Osteocyte (in vitro differentiated cells): ENCODE measurements at places on chromosomes 11 and 22. TPM values are rescaled to one million over a fixed set of nuclear protein-coding genes. Genes with fewer than 3 reads are reported as not detected.
A peak's percentile ranks its signal among the peaks of the same experiment; 100 is the strongest.

The RIMBP3C gene
- 0.68 TPM in 1 of 2 replicates, not detected in the other for total RNA-seq

The F2 gene
- total RNA-seq = 0.19 TPM in 1 of 2 replicates, not detected in the other

The CASP1 gene
- 0.55 and 1.1 TPM in 2 replicates for total RNA-seq

DNA sequence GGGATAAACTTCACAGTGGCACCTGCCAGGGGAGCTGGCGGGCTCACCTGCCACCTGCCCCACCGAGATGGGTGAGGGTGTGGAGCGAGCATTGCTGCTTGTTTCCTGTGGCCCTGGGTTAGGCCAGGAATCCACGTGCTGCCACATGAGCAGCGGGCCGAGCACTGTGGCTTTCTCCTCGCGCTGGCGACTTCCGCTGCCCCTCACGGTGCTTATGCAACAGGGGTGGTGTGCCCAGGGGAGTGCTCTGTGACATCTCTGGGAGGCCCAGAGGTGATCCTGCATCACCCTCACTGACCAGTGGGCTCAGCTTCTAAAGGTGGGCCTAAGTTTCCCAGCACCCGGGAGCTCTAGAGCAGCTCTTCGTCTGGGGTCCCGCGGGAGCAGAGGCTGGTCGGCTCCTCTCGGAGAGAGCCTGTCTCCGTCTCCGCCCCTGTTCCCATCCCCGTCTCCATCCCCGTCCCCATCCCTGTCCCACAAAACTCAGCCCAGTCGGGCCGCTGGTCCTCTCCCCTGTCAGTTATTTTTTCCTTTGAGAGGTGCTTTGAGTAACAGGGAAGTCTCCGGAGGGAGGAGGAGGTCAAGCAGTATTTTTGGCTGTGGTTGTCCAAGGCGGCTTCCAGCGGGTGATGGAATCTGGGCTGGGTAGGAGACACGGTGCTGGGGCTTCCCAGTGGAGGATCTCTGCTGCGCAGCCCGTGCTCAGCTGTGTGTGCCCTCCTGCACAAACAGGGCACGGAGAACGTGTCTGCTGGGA, 42.5 kb downstream of the AP2A2 start:
- peaks cover 37% of the 10 kb centered on the region for H3K36me3 ChIP-seq
- H3K27me3 ChIP-seq = no peaks in the 10 kb centered on the region
- H3K27ac ChIP-seq = no peak overlapping the region
- no peak for DNase-seq

DNA sequence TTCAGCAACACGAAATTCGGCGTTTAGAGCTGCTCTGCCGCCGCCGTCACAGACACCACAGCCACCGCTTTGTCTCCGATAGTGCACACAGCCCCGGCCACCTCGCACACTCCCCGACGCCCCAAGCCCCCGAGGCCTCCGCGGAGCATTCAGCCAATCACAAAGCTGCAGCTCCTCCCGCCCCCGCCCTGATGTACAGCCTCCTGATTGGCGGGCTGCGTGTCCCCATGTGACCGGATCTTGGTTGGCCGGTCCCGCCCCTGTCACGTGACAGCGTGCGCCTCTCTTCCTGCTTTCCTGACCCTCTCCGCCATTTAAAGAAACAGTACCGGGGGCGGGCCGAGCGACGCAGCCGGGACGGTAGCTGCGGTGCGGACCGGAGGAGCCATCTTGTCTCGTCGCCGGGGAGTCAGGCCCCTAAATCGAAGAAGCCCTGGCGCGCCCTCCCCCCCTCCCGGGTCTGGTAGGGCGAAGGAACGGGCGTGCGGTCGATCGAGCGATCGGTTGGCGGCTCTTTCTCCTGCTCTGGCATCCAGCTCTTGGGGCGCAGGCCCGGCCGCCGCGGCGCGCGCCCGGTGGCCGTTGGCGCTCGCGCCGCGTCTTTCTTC, at the start of gene TUG1:
TSS of gene TUG1 (plus strand) at position 342 of the 608 bp plus-strand sequence.
- peaks cover 51% of the 10 kb centered on the region for H3K4me1 ChIP-seq
- no peaks in the 10 kb centered on the region for H3K27me3 ChIP-seq
- peak; percentile 99 for DNase-seq
- H3K27ac ChIP-seq = peak within 1 kb of the TSS; percentile 97
- peaks cover 48% of the 10 kb centered on the region for H3K36me3 ChIP-seq

GRCh38 chr11:24781288-24781687, 284.4 kb downstream of the LUZP2 start:
- H3K4me1 ChIP-seq = no peaks in the 10 kb centered on the region
- H3K4me3 ChIP-seq = no peak overlapping the region
- no peaks in the 10 kb centered on the region for H3K36me3 ChIP-seq
- DNase-seq = no peak

The CCDC73 gene
- not detected in 2 replicates for total RNA-seq

DNA sequence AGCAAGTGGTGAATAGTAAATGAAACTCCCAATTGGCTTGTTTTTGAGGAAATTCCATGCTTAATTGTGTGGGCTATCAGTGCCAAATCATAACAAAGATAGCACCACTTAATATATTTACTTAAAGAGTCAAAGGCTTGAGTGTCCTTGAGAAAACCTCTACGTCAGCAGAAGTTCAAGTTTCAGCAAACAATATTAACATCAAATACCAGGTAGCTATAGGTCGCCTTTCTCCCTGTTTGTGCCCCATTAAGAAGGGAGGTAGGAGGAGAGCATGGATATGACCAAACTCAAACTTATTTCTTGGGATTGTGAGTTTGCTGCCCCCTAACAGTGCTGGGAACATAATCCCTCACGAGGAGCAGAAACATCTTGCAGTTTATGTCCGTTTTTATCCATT, 105.6 kb upstream of the SYN3 start:
- H3K27me3 ChIP-seq = no peaks in the 10 kb centered on the region
- H3K4me3 ChIP-seq = no peak overlapping the region
- H3K36me3 ChIP-seq = no peaks in the 10 kb centered on the region
- no peaks in the 10 kb centered on the region for H3K4me1 ChIP-seq

DNA sequence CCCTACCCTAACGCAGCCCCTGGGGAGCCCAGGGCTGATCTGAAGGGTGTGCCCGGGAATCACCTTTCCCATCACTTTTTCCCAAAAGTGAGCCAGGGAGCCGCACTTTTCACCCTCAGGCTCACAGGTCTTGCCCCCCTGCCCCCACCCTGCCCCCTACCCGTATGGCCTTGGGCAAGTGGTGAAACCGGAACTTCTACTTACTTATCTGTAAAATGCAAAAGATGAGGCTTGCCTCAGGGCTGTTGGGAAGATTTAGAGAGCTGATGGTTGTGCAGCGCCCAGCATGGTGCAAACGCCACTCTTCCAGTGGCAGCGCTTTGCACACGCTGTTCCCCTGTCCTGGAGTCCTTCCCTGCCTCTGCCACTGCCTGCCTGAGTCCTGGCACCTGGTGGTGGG, 8.0 kb downstream of the SYT12 start:
- peaks cover 62% of the 10 kb centered on the region for H3K4me1 ChIP-seq
- H3K36me3 ChIP-seq = no peaks in the 10 kb centered on the region
- no peak for DNase-seq
- H3K27ac ChIP-seq = no peak overlapping the region

- H3K27me3 ChIP-seq = peaks cover 33% of the 10 kb centered on the region
- no peak overlapping the region for H3K4me3 ChIP-seq
- DNase-seq = no peak
- peaks cover 4% of the 10 kb centered on the region for H3K4me1 ChIP-seq
- no peak overlapping the region for H3K27ac ChIP-seq
Measured at GRCh38 chr11:121570453-121570852, 117.7 kb upstream of the SORL1-AS1 start.

DNA sequence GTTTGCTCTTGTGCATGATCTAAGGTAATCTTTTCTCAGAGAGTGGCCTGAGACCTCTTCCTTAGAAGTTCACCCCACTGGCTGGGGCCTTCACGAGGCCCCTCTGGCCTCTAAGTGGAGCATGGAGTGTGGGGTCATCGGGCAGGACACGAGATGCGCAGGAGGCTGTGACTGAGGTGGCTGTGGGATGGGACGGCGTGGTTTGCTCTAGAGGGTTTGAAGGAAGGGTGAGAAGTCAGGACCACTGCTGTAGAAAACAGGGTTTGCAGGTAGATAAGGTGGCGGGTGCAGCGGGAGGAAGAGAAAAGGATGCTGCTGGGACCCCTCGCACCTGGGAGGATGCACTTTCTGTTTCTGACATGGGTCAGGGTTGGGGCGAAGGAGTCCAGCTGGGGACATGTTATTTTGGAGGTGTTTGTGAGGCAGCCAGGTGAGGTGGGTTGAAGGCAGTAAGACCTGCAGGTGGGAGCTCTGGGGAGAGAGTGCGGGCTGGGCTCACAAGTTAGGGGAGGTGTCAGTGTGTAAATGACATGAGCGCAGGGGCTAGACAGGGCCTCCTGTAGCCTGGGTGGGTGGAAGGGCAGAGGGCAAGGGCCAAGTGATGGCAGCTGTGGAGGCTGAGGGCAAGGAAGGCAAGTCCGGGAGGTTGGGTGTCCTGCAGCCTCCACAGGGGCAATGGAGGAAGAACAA, 62.5 kb downstream of the KCNQ1 start:
- no peaks in the 10 kb centered on the region for H3K4me1 ChIP-seq
- H3K27ac ChIP-seq = no peak overlapping the region
- no peak overlapping the region for H3K4me3 ChIP-seq
- no peak for DNase-seq

The SHANK2 gene
- total RNA-seq = 0.03 and 0.16 TPM in 2 replicates

DNA sequence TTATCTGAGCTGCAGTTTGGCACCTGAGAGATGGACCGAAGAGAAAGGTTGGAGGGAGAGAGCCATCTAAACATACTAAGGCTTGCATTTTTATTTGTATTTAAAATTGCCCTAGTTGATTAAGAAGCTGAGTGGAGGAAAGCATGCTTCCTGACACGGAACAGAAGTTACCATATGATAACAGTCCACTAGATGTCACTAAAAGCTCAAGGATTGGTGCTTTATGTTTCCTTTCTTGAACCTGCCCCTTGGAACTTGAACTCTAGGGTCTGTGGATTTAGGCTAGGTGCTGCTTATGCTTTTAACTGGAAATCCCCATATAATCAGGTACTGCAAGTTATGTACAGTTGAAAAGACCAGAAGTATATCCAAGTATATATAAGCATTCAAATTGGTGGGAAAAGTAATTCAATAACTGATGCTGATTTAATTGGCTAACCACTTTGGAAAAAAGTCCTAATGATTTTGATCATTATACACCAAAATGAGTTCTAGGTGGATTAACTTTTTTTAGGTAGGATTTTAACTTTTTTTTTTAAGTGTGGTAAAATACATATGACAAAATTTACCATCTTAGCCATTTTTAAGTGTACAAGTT, 9.5 kb downstream of the RBMXL2 start:
- peaks cover 54% of the 10 kb centered on the region for H3K27me3 ChIP-seq
- H3K36me3 ChIP-seq = no peaks in the 10 kb centered on the region
- no peak for DNase-seq
- no peak overlapping the region for H3K27ac ChIP-seq
- no peak overlapping the region for H3K4me3 ChIP-seq

The TPCN2 gene
- total RNA-seq = 21.0 and 22.4 TPM in 2 replicates

The HEPN1 gene
- total RNA-seq = not detected in 2 replicates

The TPBGL gene
- 0.13 TPM in 1 of 2 replicates, not detected in the other for total RNA-seq

The AQP11 gene
- total RNA-seq = 0.76 and 0.91 TPM in 2 replicates

DNA sequence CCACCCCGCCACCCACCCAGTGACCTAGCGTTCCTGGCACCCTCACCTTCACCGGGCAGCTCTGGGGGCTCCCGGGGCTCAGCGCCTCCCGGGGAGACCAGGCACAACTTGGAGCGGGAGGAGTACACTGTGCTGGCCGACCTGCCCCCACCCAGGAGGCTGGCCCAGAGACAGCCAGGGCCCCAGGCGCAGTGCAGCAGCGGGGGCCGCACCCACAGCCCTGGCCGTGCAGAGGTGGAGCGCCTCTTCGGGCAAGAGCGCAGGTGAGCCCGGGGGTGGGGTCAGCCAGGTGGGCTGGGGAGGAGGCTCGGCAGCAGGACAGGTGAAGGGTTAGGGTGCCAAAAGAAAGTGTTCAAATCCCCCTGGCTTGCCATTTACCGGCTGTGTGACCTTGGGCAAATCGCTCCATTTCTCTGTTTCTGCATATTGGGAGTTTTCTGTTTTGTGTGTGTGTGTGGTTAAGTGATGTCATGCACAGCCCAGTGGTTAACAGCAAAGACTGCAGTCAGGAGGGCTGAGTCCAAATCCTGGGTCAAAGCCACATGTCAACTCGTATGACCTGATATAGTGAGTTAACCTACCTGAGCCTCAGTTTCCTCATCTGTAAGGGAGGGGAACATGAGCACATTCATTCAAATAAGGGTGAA, 29.5 kb downstream of the TRIOBP start:
- no peak overlapping the region for H3K4me3 ChIP-seq
- H3K36me3 ChIP-seq = no peaks in the 10 kb centered on the region
- no peak overlapping the region for H3K27ac ChIP-seq

The RNF214 gene
- 32.8 and 34.2 TPM in 2 replicates for total RNA-seq

DNA sequence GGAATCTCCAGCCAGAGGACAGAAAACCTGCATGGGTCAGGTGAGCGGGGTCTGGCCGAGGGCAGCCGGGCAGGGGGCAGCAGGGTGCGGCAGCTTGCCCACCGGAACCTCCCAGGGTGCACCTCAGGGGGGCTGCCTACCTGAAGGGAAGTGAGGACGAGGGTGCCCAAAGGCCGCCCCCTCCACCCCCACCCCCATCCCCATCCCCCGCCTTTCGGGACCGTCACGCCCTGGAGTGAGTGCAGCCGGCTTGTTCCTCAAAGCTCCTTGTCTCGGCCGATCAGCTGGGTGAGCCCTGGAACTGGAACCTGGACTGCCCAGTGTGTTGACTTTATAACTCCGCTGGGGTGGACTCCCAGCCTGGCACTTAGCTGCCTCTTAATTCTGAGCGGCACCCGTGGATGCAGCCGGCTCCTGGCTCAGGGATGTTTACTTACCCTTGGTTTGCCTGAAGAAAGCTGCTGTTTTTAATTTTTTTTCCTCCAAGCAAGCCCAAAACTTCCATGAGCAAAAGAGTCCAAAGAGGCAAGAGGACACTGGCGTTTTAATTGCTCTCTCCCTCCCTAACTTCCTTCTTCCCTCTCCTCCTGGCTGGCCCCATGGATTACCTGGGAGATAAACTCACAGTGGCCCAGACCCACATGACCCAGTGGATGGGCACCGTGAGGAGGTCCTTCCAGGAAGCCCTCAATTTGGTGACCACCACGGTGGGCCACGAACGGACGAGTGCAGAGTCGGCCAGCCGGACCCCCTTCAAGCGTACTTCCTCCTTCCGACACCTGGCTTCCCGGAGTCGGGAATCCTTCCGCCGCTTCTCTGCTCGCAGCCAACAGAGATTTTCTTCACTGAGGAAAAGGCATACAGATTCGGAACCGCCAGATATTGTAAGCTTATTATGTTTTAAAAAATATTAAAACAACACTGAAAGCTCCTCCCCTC, 87.8 kb upstream of the CRYBB3 start:
- H3K27me3 ChIP-seq = peaks cover 3% of the 10 kb centered on the region
- H3K27ac ChIP-seq = peak overlapping the region; percentile 97
- peaks cover 19% of the 10 kb centered on the region for H3K4me1 ChIP-seq
- DNase-seq = no peak
- H3K4me3 ChIP-seq = peak overlapping the region; percentile 71
- no peaks in the 10 kb centered on the region for H3K36me3 ChIP-seq

DNA sequence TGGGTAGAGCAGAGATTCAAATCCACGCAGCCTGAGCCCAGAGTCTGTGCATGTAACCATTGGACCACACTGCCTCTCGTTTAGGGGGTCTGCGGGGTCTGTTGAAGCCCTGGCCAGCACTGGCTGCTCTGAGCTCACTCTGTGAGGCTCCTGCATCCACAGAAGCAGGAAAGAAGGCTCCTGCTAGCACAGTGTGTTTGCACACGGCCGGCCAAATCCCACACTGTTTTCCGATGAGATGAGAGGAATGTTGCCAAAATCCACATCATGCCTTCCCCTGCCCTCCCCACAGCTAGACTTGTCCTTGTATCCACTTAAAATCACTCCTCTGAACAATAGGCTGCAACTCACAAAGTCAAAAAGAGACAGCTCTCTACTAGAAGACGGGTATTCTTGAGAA, 10.6 kb upstream of the SLC22A12 start:
- peaks cover 19% of the 10 kb centered on the region for H3K27me3 ChIP-seq
- H3K36me3 ChIP-seq = no peaks in the 10 kb centered on the region
- no peak for DNase-seq
- H3K4me1 ChIP-seq = no peaks in the 10 kb centered on the region
- no peak overlapping the region for H3K27ac ChIP-seq
- no peak overlapping the region for H3K4me3 ChIP-seq
